CD4-positive, CD25-positive, alpha-beta regulatory T cell (primary cell): ENCODE measurements at places on chromosomes 6 and 20. TPM values are rescaled to one million over a fixed set of nuclear protein-coding genes. Genes with fewer than 3 reads are reported as not detected.

DNA sequence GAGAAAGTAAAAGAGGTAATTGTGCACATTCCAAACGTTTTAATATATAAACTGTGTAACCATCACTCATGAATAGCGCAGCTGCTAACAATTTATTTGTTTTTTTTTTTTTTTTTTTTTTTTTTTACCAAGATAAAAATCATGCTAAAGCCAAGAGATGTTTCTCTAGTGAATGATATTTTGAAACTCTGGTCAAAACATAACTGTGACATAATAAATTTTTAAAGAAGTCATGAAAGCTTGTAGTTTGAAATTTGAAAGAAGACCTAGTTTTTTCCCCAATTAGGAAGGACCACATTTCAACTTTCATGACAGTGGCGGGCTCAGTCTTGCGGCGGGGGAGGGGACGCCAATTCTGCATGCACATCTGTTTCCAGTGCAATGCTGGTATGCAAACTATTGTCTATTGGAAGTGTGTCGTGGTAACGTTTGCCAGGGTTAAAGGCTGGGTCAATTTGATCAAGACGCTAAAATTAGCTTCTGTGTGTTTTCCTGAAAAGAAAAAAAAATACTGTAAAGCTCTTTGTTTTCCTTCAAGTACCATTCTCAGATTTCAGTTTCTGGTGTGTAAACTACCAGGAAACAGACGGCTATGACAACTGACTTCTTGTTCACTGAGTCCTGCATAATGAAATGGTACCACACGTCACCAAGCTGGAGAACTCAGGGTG, 211.9 kb downstream of the FOXC1 start:
- no peaks in the 10 kb centered on the region for H3K27me3 ChIP-seq
- H3K27ac ChIP-seq = no peak overlapping the region
- no peak for DNase-seq
- H3K4me3 ChIP-seq = no peak overlapping the region

DNA sequence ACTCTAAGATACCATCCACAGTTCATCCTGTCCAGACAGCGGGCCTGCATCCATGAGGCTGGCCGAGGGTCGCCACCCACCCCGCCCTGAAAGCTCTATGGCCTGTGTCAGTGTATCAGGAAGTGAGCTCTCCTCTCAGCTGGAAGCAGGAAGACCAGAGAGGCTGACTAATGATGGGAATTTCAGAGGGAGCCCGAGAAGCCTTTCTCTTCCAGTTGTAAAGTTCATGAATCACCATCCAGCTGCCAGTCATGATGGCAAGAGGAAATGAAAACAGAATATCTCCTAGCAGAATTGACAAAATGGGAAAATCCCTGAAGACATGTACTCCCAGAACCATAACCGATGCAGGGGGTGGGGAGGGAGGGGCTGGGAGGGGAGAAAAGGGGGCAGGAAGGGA, 109.6 kb upstream of the RPS6KA2 start:
- H3K4me1 ChIP-seq = no peaks in the 10 kb centered on the region
- H3K27me3 ChIP-seq = no peaks in the 10 kb centered on the region

DNA sequence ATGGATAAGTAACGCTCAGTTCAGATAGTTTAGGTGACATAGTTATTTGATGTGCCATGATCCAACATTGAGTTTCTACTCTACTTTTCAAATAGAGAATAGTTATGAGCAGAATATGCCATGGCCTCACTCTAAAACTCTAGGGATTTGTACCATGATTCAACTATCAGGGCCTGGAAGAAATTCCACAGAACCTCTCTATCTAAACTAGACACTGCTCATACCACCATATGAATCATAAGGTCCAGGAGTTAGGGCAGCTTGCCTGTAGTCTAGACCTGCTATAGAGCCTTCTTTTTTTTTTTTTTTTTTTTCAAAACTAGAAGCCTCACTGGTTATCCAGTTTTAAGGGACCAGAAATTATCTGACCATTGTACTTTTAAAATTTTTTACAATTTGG, 571.8 kb upstream of the IMPG1 start:
- H3K4me3 ChIP-seq = no peak overlapping the region
- no peaks in the 10 kb centered on the region for H3K4me1 ChIP-seq
- no peak for DNase-seq
- H3K27ac ChIP-seq = no peak overlapping the region
- no peaks in the 10 kb centered on the region for H3K27me3 ChIP-seq

DNA sequence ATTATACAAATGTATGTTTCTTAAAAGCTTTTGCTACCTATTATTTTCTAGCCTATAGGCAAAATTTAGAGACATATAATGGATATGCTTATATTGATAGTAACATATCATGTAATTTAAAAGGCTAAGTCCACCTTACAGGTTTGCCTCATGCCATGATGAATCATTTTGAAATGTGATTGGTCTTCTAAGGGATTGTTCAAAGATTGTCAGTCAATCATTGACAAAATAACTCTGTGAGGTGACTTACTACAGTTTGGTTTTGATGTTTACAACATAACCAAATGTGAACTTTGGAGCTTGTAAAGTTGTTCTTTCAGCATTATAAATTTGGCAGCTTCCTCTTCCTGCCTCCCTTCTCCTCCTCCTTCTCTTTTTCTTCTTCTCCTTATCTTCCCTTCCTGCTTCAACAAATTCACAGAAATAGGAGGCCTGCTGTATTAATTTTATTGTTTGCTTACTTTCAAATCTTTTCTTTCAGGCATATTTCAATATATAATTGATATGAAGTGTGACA, 39.7 kb upstream of the ZFP64 start:
- no peak overlapping the region for H3K4me3 ChIP-seq
- DNase-seq = no peak
- H3K4me1 ChIP-seq = no peaks in the 10 kb centered on the region
- peaks cover 2% of the 10 kb centered on the region for H3K27me3 ChIP-seq

GRCh38 chr20:1456300-1456699, 10.3 kb downstream of the NSFL1C start:
- H3K27me3 ChIP-seq = no peaks in the 10 kb centered on the region
- no peak overlapping the region for H3K27ac ChIP-seq
- no peak overlapping the region for H3K4me3 ChIP-seq
- no peaks in the 10 kb centered on the region for H3K4me1 ChIP-seq

GRCh38 chr6:42664718-42665117, 57.7 kb downstream of the PRPH2 start:
- no peak overlapping the region for H3K27ac ChIP-seq
- H3K4me1 ChIP-seq = peaks cover 4% of the 10 kb centered on the region
- H3K36me3 ChIP-seq = peaks cover 78% of the 10 kb centered on the region
- no peaks in the 10 kb centered on the region for H3K27me3 ChIP-seq

DNA sequence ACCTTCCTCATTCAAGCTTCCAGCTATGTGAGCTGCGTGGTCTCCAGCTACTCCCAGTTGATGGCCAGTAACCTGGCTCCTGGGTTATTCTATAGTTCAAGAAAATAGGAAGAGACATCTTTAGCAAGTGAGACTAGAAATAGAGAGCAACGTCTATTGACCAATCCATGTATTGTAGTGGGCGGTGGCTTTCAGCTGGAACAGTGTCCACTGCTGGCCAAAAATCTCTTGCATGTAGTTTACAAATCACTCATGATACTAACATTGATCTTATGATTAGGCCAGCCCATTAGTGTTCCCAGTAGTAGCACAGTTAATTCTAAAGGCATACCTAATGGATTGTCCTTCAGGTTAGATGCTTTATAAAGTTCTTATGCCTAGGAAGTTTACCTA, 58.9 kb upstream of the SCP2D1 start:
- no peak for DNase-seq
- no peaks in the 10 kb centered on the region for H3K36me3 ChIP-seq
- H3K27ac ChIP-seq = no peak overlapping the region
- H3K4me3 ChIP-seq = no peak overlapping the region
- H3K27me3 ChIP-seq = no peaks in the 10 kb centered on the region
- no peaks in the 10 kb centered on the region for H3K4me1 ChIP-seq

BPI gene
- not detected for total RNA-seq

FHL5 gene
- total RNA-seq = not detected
